ENCODE measurements at places on chromosomes 13 and 19. TPM values are rescaled to one million over a fixed set of nuclear protein-coding genes. Genes with fewer than 3 reads are reported as not detected.

DNA sequence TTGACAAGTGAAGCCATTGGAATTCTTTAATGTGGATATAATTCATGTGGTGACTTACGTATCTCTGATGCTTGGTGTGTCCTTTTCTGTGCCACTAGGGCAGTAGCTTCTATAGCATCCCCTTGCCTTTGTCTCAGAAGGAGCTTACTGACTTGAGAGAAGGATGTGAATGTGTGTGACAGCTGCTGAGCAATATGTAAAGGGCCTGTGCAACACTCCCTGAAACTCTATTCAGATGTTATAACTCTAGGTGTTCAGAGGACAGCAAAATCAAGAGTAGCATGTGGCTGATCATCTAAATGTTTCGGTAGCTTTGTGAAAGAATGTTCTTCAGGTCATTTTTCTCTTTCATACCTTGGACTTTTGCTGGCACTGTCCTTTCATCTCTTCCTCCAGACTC lies 189.5 kb downstream of the LMO7 start:
- H3K27ac ChIP-seq = no peak overlapping the region
- H3K4me1 ChIP-seq = no peaks in the 10 kb centered on the region
- no peak overlapping the region for H3K4me3 ChIP-seq
- DNase-seq = no peak

GRCh38 chr13:84491952-84492351 lies 609.7 kb upstream of the SLITRK1 start:
- H3K4me3 ChIP-seq = no peak overlapping the region
- H3K36me3 ChIP-seq = no peaks in the 10 kb centered on the region
- no peak overlapping the region for H3K27ac ChIP-seq
- H3K27me3 ChIP-seq = no peaks in the 10 kb centered on the region
- H3K4me1 ChIP-seq = no peaks in the 10 kb centered on the region
- DNase-seq = no peak

DNA sequence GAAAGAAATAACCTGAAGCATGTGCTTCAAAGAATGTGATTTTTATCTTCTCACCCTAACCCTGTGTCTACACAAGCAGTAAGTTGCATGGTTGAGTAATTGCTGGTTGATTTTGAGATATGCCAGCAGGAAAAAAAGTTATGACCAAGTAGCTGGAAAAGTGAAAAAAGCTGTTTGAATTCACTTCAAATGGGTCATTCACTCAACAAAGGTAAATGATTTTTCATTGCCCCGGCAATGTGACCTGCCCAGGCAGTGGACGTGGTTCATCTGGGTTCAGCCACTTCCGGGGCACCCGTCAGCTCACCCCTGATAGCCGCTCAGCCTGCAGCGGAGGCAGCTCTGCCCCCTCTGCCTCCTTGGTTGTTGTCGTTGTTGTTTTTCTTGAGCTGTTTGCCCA lies 18.5 kb downstream of the TNFRSF19 start:
- no peak for DNase-seq
- no peaks in the 10 kb centered on the region for H3K36me3 ChIP-seq
- H3K4me3 ChIP-seq = no peak overlapping the region
- no peak overlapping the region for H3K27ac ChIP-seq

The APOC4 gene
- not detected for total RNA-seq

The KLC3 gene
- not detected for total RNA-seq

- DNase-seq = no peak
- H3K4me3 ChIP-seq = no peak overlapping the region
- no peaks in the 10 kb centered on the region for H3K36me3 ChIP-seq
These were observed 15.2 kb downstream of the CCNA1 start for GRCh38 chr13:36447501-36447900.

DNA sequence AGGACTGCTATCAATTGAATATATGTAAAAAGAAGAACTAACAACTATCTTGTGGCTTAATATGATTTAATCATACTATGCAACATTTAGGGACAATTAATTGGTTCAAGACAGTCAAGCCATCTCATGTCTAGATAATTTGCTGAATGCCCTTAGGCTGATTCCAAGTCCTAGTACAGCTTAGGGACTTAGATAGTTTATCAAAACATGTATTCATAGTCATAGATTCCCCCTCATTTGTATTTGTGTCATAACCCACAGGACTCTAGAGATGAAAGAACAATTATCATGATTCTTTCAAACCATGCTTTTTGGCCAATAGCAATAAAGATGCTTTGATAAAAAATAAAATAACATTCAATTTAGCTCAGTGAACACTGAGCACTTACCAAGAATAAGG lies 607.6 kb downstream of the SLITRK1 start:
- no peaks in the 10 kb centered on the region for H3K27me3 ChIP-seq

DNA sequence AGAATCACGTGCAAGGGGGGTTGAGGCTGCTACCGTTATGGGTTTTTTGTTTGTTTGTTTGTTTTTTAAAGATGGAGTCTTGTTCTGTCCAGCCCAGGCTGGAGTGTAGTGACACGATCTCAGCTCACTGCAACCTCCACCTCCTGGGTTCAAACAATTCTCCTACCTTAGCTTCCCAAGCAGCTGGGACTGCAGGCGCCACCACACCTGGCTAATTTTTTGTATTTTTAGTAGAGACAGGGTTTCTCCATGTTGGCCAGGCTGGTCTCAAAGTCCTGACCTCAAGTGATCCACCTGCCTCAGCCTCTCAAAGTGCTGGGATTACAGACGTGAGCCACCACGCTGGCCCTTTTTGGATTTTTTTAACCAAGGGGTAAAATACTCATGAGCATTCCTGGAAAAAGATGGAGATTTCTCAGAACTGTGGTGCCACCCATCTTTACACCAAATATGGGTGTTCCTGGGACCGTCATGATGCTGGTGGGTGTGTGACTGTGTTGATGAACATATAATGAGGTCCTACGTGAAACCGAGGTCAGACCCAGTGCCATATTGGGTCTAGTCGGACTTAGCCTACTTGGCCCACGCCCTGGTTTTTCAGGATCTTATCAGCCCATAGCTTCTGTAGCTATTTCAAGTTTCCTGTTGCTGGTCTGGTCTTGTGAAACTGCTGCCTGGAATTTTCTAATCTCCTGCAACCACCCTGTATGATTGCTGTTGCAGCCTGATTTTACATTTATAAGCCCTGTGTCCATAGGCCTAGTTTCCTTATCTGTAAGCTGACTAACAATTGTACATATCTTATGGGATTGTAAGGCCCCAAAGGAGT lies 6.2 kb downstream of the PPP1R15A start:
- no peak overlapping the region for H3K4me3 ChIP-seq
- H3K27ac ChIP-seq = peak overlapping the region; percentile 46
- no peaks in the 10 kb centered on the region for H3K27me3 ChIP-seq
